Neural crest cell (in vitro differentiated cells): ENCODE measurements at places on chromosomes 1 and 21. TPM values are rescaled to one million over a fixed set of nuclear protein-coding genes. Genes with fewer than 3 reads are reported as not detected.

Gene KLHL21
- 18.8 and 19.0 TPM in 2 replicates for total RNA-seq

Gene PALMD
- total RNA-seq: 0.21 and 0.36 TPM in 2 replicates

Gene ORC1
- 36.9 and 38.5 TPM in 2 replicates for total RNA-seq

Gene CHRNB2
- 8.7 and 10.6 TPM in 2 replicates for total RNA-seq

Gene FAM167B
- 0.66 and 1.5 TPM in 2 replicates for total RNA-seq

Gene FAM163A
- not detected in 2 replicates for total RNA-seq

Gene VHLL
- total RNA-seq: 0.77 TPM in 1 of 2 replicates, not detected in the other

GRCh38 chr1:47507881-47508701 lies 70.2 kb downstream of the FOXD2 start:
- peaks cover 80% of the 10 kb centered on the region for H3K27me3 ChIP-seq
- peak; percentile 50 for DNase-seq
- no peaks in the 10 kb centered on the region for H3K36me3 ChIP-seq
- no peak overlapping the region for H3K27ac ChIP-seq
- peak overlapping the region; percentile 87 for H3K4me3 ChIP-seq

DNA sequence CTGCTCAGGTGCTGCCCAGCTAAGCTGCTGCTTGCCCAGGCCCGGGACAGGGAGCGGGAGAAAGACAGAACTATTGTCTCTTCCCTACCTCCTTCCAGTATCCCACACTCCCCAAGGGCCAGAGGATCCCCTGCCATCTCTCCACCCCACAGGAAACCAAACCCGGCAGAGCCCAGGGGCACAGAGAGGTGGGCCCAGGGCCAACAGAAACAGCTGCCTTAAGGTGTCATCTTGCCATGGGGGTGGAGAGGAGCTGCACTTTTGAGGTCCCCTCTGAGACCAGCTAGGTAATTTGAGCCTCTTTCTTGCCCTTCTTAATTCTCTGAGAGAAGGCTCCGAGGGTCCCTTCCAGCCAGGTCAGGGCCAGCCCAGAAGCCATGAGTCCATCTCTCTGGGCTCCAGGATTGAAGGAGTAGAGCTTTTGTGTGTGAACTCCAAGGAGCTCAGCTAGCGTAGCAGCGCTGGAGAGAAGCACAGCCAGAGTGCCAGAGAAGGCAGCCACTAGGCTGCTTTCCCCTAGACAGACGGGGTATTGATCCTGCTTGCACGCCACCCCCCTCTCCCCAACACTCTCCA lies 9.7 kb upstream of the GPR61 start:
- peak overlapping the region; percentile 43 for H3K27ac ChIP-seq
- H3K4me3 ChIP-seq: no peak overlapping the region
- no peak for DNase-seq

DNA sequence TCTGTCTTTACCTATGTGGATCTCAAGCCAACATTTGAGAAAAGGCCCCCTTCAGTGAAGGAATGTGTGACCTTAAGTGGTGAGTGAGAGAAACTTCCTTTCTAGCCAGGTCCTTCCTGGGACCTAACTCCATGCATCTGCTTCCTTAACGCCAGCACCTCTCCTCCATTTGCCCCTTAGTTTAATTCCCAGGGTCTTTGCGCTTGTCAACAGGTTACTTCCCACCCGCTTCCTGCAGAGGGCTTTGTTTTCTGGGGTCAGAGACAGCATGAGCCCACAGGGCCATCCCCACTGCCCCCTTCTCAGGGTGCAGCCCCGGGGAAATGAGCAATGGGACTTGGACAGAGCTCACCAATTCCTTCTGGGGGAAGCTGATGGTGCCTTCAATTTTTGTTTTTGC lies 54.8 kb downstream of the EVA1C start:
- H3K4me3 ChIP-seq: no peak overlapping the region
- no peaks in the 10 kb centered on the region for H3K27me3 ChIP-seq
- no peak for DNase-seq
- peaks cover 7% of the 10 kb centered on the region for H3K4me1 ChIP-seq

- no peaks in the 10 kb centered on the region for H3K36me3 ChIP-seq
- no peak overlapping the region for H3K4me3 ChIP-seq
- DNase-seq: peak; percentile 53
- H3K27ac ChIP-seq: peak overlapping the region; percentile 22
Measured at GRCh38 chr1:38026592-38027200, 14.2 kb downstream of the UTP11 start.

- no peak overlapping the region for H3K4me3 ChIP-seq
- no peak overlapping the region for H3K27ac ChIP-seq
- no peaks in the 10 kb centered on the region for H3K36me3 ChIP-seq
- peaks cover 7% of the 10 kb centered on the region for H3K4me1 ChIP-seq
- DNase-seq: no peak
Measured at GRCh38 chr1:11648732-11649158, 5.5 kb downstream of the FBXO2 start.

DNA sequence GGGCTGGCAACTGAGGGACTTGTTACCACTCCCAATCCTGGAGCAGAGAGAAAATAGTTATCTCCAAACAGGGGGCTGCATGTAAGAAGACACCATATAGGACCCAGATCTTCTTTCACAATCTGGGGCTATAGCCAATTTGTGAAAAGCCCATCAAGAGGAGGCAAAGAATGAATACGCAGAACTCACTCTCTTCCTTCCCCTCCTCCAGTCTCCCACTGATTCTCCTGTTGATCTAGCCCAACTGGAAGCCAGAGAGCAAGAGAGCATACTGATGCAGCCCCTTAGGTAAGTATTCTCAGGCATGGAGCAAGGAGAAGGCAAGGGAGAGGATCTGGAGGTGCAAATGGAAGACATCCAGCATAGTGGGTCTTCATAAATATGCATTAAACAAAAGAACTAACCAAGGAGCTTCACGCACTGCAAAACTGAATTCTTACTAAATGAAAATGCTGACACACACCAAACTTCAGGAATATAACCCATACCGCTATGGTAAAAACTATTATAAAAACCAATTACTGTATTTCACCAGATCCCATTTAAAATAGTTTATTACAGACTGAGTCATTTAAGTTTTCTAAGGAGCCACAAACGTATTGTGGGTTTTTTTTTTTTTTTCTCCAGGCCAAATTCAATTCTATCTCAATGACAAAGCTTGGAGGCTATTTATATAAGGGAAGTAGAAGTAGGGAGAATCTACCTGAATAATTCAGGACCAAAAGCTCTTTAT lies 15.5 kb upstream of the HMGB4 start:
- peaks cover 4% of the 10 kb centered on the region for H3K4me1 ChIP-seq
- peaks cover 10% of the 10 kb centered on the region for H3K27me3 ChIP-seq
- H3K4me3 ChIP-seq: no peak overlapping the region
- H3K27ac ChIP-seq: no peak overlapping the region

GRCh38 chr1:27383039-27383605 lies at the start of gene CD164L2:
Gene CD164L2 (minus strand): TSS chr1:27383333. CDS start chr1:27383239, 94 bp downstream.
- no peak for DNase-seq
- H3K4me1 ChIP-seq: no peaks in the 10 kb centered on the region
- H3K4me3 ChIP-seq: no peak within 1 kb of the TSS

- no peaks in the 10 kb centered on the region for H3K36me3 ChIP-seq
- H3K27me3 ChIP-seq: peaks cover 30% of the 10 kb centered on the region
- no peak overlapping the region for H3K4me3 ChIP-seq
- H3K4me1 ChIP-seq: peaks cover 13% of the 10 kb centered on the region
Measured at GRCh38 chr1:166882893-166883292, 6.8 kb upstream of the TADA1 start.

DNA sequence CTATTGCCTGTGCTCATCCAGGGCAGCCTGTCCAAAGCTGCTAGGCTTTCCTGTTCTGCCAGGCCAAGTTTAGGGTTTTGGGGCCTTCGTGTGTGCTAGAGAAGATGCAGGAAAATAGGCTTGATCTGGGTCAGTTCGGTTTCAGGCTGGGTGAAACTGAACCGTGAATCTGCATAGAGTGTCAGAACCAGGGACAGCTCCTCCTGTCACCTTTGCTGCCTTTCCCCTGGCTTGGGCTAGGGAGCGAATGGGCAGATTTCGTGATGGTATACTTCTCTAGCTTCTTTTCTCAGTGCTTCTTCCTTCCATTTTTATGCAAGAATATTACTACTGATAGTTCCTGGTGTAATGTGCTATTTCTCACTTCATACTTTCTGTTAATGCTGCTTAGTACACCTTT lies 6.0 kb upstream of the AGO1 start:
- peaks cover 5% of the 10 kb centered on the region for H3K4me1 ChIP-seq
- H3K27me3 ChIP-seq: no peaks in the 10 kb centered on the region
- no peak overlapping the region for H3K27ac ChIP-seq
- no peaks in the 10 kb centered on the region for H3K36me3 ChIP-seq
- DNase-seq: no peak

- peaks cover 44% of the 10 kb centered on the region for H3K36me3 ChIP-seq
- no peak overlapping the region for H3K27ac ChIP-seq
- no peak overlapping the region for H3K4me3 ChIP-seq
- peaks cover 23% of the 10 kb centered on the region for H3K4me1 ChIP-seq
- no peak for DNase-seq
Measured at GRCh38 chr1:39569034-39569433, 7.6 kb downstream of the PABPC4 start.

GRCh38 chr1:22229379-22229778 lies 86.5 kb upstream of the WNT4 start:
- no peak overlapping the region for H3K4me3 ChIP-seq
- H3K4me1 ChIP-seq: peaks cover 14% of the 10 kb centered on the region
- H3K27ac ChIP-seq: no peak overlapping the region
- DNase-seq: no peak

DNA sequence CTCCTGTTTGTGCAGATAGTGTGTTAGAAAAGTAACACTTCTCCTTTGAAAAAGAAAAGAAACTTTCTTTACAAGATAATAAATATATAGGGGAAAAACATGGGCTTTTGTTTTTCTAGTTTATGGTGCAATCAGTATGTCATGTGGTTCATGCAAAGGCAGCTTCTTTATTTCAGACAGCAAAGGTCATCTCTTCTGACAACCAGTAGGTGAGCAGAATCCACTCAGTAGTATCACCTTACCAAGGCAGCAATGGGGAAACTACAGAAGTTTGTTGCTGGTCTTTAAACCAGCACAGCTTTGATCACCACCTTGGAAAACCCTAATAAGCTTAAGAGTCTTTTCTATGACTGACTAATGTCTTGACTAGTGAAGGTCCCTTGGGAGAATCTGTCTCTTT lies 13.0 kb upstream of the SAMSN1 start:
- H3K4me3 ChIP-seq: no peak overlapping the region
- no peak for DNase-seq
- no peak overlapping the region for H3K27ac ChIP-seq

DNA sequence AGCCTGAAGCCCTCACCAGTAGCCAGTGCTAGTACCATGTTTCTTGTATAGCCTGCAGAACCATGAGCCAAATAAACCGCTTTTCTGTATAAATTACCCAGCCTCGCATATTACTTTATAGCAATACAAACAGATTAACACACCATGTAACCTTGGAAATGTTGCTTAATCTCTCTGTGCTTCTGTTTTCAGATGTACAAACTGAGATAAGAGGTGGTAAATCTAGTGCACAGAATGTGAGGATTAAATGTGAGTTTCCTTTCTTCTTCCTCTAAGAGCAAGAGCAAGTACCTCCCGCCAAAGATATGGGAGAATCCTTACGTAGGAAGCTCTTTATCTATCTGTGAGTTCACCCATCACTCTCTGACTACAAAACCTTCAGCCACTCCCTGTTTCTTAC lies 128.4 kb downstream of the HIVEP3 start:
- no peaks in the 10 kb centered on the region for H3K4me1 ChIP-seq
- H3K4me3 ChIP-seq: no peak overlapping the region
- no peak for DNase-seq
- no peaks in the 10 kb centered on the region for H3K36me3 ChIP-seq

GRCh38 chr1:41390573-41390972 lies 29.3 kb downstream of the FOXO6 start:
- peaks cover 20% of the 10 kb centered on the region for H3K4me1 ChIP-seq
- no peaks in the 10 kb centered on the region for H3K36me3 ChIP-seq
- H3K27ac ChIP-seq: no peak overlapping the region

- no peaks in the 10 kb centered on the region for H3K27me3 ChIP-seq
- no peak overlapping the region for H3K27ac ChIP-seq
- H3K36me3 ChIP-seq: no peaks in the 10 kb centered on the region
- no peak overlapping the region for H3K4me3 ChIP-seq
- no peak for DNase-seq
Measured at GRCh38 chr1:6094801-6095505, 49.3 kb downstream of the KCNAB2 start.

- H3K4me3 ChIP-seq: no peak overlapping the region
- no peaks in the 10 kb centered on the region for H3K27me3 ChIP-seq
- peaks cover 21% of the 10 kb centered on the region for H3K4me1 ChIP-seq
- no peak for DNase-seq
- H3K36me3 ChIP-seq: no peaks in the 10 kb centered on the region
- H3K27ac ChIP-seq: no peak overlapping the region
Measured at GRCh38 chr1:212671342-212672031, 28.2 kb downstream of the BATF3 start.

- H3K36me3 ChIP-seq: no peaks in the 10 kb centered on the region
- no peak overlapping the region for H3K27ac ChIP-seq
- H3K27me3 ChIP-seq: peaks cover 5% of the 10 kb centered on the region
- no peak for DNase-seq
- H3K4me1 ChIP-seq: no peaks in the 10 kb centered on the region
Measured at GRCh38 chr1:167043752-167044488, 46.3 kb downstream of the GPA33 start.

DNA sequence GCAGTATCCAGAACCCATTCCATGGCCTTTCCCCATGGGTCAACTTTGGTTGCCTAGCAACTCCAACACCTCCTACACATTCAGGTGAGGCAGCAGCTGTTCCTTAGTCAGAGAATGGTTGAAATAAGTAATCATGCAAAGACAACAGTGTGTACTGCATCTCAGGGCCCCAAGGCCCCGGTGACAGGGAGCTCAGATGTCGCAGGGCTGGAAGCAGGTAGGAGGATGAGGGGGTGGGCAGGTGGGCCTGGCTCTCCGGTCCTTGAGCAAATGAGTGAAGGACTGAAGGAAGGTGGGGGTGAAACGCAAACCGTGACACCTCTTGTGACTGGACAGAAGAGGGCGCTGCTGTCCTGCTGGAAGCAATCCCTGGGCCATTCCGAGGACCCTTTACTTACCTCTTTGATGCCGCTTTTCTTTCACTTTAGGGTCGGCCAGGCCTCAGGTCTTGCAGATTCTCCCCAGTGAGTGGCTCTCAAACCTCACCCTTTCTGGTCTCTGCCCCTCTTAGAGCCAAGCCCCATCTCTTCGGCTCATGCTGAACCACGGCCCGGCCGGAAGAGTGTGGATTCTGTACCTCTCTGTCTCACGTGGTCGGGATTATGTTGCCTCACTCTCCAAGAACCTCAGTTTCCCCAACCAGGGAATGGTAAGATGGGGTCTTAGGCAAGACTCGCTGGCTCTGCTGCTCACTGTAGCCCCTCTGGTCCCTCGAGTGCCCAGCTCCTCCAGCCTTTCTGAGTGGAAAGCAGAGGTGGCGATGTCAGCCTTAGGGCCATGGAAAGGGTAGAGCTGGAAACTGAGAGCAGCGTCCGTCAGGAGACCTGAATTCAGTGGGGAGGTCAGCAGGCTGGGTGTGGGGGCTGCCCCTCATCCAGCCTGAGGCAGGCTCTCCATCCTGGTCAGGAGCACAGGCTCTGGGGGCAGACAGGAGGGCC lies 5.6 kb upstream of the KCNA10 start:
- H3K27me3 ChIP-seq: peaks cover 74% of the 10 kb centered on the region
- H3K27ac ChIP-seq: no peak overlapping the region
- no peak overlapping the region for H3K4me3 ChIP-seq
- no peaks in the 10 kb centered on the region for H3K4me1 ChIP-seq
